Stimulated activated CD4-positive, alpha-beta T cell treated with anti-CD3 and anti-CD28 coated beads, Interleukin-1b, Interleukin-23, amount 100 ng/mL, for 24 hours (primary cell): ENCODE measurements at places on chromosomes 2 and 18.

GRCh38 chr2:62415518-62415917 lies 90.5 kb downstream of the TMEM17 start:
- no peak for DNase-seq

DNA sequence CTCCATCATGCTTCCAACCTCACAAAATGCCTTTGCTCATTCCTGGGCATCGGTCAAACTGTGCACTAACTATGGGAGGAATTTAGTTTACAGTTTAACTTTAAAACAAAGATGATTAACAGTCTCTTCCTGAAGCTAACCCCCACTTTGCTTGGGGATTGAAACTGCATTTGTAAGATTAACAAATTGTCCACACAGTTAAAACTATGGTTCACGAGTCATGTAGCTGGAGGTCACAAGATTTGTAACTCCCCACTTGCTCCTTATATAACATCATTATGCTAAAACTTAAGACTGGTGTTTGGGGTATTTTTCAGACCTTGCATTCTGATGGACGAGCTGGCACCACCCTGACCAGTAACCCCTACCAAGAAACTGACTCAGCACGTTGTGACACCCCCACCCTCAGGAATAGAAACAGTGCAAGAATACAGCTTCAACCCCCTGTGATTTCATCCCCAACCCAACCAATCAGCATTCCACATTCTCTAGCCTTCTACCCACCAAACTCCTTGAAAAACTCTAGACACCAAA lies 252.3 kb downstream of the MBD5 start:
- DNase-seq = no peak

DNA sequence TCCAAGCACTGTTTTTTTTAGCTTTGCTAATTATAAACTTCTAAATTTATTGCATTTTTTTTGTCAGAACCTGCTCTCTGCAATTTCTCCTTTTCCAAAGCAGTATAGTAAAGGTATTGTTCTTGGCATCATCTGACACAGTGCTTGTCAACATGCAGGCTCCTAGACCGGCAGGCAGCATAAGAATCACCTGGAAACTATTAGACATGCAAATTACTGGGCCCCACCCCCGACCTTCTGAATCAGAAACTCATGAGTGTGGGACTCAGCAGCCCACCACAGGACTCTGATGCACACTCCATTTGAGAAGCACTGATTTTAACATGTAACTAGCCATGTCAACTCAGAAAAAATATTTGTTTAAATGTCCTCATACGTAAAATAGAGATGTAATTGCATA lies 551.1 kb upstream of the CELF4 start:
- DNase-seq = no peak

- DNase-seq = no peak
Measured at GRCh38 chr2:38742797-38743559, 8.2 kb downstream of the SRSF7 start.

DNA sequence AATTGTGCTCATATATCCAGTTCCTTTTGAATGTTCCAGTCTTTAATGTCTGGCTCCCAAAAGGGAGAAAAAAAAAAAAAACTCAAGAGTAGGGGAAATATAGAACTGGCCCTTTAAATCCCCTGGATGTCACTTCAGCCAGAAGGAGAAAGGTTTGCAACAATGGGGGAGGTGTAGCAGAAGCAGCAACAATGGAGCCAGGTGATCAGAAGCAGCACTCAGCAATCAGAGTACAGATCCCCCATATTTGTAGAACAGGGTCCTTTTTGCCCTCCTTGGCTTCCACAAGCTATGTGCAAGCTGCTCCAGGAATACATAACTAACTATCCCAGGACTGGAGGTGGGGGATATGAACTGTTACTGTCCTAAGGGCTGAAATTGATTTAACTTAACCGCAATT lies 25.8 kb upstream of the ZNF397 start:
- no peak for DNase-seq

DNA sequence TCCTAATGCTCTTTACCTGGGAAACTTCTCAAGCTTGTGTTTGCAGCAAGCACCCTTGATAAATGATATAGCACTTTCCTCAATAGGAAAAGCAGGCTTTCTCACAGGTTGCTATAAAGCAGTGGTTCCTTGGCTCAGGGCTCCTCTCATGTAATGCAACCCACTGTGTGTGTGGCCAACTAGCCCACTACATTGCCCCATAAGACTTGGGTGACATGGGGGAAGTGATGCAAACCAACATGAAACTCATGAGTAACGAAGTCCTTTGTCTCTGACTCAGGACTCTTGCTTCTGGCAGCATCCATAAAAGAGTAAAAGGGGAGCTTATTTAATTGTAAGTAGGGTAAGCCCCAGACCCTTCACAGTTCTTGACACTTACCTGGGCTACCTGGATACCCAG lies 106.9 kb downstream of the COL4A4 start:
- no peak for DNase-seq

- DNase-seq = no peak
Measured at GRCh38 chr2:113014067-113014466, 8.8 kb downstream of the IL36A start.
